ENCODE measurements at places on chromosomes 2 and 18.

DNA sequence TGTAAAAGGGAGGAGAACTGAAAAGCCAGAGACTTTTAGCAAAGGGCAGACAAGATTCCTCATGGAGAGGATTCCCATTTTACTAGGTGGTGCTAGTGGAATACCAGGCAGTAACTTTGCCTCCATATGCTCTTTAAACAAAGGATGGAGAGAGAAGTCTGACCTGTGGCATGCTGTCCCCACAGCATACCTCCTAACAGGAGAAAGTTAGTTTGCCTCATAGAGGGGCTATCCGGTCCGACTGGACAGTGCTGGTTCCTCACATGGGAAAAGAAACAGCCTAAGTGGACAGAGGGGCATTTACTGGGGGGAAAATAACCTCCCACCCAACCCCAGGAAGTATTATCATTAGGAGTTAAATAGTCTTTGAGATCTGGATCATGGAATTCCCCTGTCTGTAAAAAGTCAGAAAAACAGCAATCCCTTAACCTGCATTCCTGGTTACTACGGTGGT is 31.6 kb upstream of the GMCL1 start:
- no peak for DNase-seq

- DNase-seq: no peak
Measured at GRCh38 chr2:237600205-237600846, 9.8 kb upstream of the RAB17 start.

DNA sequence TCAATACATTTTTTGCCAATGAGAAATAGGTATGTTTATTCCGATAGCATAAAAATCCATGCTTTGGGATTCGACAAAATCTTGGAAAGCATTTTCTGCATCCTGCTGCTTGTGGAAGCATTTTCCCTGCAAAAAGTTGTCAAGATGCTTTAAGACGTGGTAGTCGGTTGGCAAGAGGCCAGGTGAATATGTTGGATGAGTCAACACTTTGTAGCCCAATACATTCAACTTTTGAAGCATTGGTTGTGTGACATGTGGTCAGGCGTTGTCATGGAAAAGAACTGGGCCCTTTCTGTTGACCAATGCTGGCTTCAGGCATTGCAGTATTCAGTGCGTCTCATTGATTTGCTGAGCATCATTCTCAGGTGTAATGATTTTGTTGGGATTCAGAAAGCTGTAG is 764.5 kb downstream of the TRIB2 start:
- no peak for DNase-seq

- DNase-seq: no peak
Measured at GRCh38 chr18:51195086-51195450, 2.4 kb downstream of the MEX3C start.

DNA sequence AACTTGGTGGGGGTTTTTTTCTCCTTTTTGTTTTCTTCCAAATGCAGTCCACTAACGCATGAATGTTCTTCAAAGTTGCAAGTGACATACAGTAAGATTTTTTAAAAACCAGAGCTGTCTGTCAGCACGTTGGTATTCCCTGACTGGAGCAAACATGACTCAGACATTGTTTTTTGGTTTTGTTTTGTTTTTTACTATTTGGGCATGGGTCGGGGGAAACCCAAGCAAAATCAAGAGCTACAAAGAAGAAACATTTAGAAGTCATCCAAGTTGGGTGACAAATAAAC is 726 bp upstream of the CCDC88A start:
- DNase-seq: no peak

GRCh38 chr18:72866442-72866900 is 1.3 kb downstream of the NETO1 start:
- DNase-seq: no peak

GRCh38 chr2:157489983-157490382 is 46.1 kb upstream of the CYTIP start:
- no peak for DNase-seq

All from activated gamma-delta T cell treated with anti-CD3 and anti-CD28 coated beads, Interleukin-2, amount 50 U/mL, for 16 hours (primary cell).